ENCODE measurements at places on chromosomes 1 and 21.

DNA sequence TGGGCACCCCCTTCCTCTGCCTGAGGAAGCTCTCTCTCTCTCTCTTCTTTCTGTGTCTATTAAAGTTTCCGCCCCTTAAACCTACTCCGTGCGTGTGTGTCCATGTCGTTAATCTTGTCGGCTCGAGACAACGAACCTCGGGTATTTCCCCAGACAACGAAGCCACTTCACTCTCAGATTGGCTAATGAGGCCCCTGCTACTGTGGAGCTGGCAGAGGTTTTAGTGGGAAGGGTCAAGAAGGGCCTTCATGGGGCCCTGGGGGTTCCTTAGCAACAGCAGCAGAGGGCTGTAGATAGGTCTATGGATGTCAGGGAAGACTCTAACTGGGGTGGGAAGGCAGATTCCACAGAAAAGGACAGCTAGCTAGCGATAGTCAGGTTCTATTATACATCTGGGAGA, 239.8 kb upstream of the RAB4A start:
- no peak for DNase-seq

- DNase-seq, result no peak
These were observed 17.8 kb upstream of the OVAAL start for GRCh38 chr1:180540697-180541594.

GRCh38 chr1:116203920-116204319, 92.7 kb downstream of the MAB21L3 start:
- DNase-seq, result no peak

- DNase-seq, result no peak
These were observed 1077.3 kb downstream of the KCNT2 start for GRCh38 chr1:195530961-195531360.

- no peak for DNase-seq
These were observed 480.2 kb upstream of the DEPDC1 start for GRCh38 chr1:68976916-68977610.

DNA sequence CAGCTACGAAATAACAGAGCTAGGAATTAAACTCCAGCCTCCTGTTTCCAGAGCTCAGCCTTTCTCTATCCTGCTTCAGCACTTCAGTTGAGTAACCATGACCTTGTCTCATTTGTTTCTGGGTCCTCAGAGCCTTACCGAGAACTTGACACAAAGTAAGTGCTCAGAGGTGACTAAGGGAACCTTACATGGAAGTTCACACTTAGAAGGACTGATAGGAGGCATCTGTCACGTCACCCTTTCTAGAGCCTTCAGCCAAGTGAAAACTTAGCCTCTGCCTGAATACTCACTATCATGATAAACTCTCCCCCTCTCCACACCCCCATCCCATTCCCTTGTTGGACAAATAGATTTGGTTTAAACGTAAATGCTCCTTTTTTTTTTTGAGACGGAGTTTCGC, 9.8 kb upstream of the LUZP1 start:
- no peak for DNase-seq

DNA sequence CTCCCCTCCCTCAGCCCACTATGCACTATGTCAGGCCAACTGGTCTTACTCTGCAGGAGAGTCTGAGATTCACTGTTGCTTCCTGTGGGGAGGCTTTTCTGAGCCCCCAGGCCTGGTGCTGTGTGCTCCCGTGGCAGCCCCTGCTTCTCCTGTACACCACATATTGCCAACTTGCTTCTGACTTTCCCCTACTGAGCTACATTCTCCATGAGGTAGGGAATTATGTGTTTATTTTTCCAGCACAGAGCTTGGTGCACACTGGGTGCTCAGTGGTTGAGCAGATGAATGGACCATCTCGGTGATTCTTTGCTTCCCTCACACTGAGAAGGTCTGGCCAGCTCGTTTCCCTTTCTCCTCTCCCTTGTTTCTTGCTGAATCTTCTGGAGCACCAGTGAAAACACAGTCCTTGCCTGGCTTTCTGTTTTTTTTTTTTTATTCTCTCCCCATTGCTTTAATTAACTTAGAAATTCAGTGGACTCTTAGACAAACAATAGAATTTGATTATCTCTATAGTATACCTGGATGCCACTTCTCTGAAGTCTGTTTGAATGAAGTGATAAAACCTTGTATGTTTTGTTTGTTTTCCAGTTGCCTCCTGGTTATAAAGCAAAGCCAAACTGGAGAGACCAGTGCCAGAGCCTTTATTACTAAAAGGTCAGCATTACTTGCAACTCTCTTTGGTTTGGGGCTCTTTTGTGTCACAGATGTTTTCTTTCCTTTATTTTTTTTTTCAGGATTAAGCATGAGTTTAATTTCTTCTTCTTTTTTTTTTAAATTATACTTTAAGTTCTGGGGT, 50.3 kb upstream of the CNIH3 start:
- no peak for DNase-seq

- DNase-seq, result no peak
These were observed 86.9 kb upstream of the SPAG17 start for GRCh38 chr1:118271883-118272282.

DNA sequence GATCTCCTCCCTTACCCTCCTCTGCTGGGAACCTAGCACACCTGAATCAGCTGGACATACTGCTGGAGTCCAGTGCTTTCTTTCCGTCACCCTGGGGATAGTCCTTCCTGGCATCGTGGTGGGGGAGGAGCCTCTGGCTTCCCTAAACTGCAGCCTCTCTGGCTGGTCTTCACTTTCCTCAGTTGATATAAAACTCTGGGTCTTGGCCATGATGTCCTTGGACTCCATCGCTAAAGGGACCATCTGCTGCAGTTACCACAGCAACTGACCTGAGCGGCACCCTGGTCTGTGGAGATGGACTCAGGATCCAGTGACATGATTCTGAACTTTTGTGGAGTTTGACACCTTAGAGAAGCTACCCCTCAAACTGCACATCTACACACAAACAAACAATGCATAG, 22.8 kb downstream of the PARS2 start:
- DNase-seq, result no peak

DNA sequence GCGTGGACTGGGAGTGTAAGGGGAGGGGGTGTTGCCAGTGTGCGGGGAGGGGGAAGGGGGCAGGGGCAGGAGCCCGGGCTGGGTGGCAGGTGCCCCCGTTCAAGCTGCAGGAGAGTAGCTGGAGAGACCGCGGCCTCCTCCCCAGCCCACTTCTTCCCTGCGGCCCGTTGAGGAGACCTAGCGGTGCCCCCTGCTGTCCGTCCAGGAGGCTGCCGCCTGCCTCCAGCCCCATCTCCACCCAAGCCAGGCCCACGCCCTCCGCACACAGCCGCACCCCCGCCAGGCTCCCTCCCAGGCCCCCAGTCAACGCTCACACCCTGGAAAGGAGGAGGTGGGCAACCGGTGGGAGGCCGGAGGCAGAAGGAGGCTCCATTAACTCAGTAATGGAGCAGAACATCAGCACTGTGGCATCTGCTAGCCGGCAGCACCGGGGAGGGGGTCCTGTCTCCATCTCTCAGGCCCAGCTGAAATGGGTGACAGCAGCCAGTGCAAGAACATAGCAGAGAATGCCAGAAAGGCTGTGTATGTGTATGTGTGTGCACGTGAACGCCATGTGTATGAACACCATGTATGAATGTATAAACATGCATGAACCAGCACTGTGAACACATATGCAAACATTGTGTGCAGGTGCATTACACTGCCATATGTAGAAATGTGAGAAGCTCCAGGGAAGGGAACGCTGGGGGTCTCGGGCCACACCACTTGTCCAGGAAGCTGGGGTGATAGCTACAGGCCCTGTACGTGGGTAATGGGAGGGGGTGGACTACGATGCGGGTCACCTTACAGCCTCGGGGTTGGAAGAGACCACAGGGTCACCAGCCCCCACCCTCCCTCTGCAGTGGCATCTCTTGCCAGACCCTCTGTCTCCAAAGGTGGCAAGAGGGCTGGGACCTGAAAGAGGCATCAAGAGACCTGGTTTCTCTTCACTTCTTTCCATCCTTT, 84.6 kb downstream of the SYT2 start:
- peak; percentile 31 for DNase-seq

DNA sequence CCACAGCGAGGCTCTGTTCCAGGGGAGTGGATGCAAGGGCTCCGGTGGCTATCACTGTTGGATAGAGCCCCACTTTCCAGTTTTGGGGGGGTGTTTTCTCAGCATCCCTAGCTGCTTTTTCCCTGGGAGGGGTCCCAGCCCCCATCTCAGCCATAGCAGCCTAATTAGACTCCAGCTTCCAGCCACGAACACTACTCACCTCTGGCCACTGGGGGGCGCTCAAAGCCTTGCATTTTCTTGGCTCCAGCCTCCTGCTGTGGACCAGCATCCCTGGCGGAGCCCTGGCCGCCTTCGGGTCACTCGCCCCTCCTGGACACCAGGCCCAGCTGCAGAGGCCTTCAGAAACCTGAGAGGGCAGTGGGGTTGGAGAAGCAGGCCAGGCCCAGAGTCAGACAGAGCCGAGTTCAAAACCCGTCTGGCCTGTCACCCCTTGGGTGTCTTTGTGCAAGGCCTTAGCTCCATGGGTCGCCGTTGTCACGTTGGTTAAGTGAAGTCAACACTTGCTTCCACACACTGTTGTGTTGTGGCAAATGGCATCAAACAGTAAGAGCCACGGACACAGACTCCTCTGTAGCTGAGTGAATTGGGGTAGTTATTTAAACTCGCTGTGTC, 93.5 kb upstream of the ACTL8 start:
- peak; percentile 21 for DNase-seq

Data from T follicular helper cell (primary cell).